ENCODE measurements at places on chromosomes 4 and X.

DNA sequence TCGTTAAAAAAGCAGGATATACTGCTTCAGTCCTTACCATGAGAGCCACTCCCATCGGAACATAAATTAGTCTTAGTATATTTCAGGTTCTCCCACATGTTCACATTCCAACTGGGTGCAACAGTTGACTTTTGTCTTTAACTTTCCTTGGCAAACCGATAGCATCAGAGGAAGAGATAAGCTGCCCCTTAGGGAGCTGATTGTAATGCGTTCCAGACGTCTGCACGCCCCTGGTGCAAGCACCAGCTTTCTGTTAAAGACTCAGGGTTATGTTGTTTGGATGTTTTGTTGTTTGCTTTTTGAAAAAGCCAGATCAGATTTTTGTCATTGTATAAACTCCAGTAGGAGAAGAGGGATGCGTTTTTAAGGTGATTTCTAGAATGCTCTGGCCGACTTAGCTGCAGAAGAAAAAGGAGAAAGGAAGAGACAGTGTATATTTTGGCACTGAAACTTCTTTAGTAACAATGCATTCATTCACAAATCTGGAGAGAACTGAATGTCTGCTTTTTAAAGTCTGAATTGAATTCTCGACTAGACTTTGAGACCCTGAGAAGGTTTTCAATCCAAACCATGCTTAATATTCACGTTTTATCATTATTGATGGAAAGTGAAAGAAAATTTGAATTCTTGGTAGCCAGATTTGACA lies 160.9 kb downstream of the CBR4 start:
- DNase-seq: no peak

DNA sequence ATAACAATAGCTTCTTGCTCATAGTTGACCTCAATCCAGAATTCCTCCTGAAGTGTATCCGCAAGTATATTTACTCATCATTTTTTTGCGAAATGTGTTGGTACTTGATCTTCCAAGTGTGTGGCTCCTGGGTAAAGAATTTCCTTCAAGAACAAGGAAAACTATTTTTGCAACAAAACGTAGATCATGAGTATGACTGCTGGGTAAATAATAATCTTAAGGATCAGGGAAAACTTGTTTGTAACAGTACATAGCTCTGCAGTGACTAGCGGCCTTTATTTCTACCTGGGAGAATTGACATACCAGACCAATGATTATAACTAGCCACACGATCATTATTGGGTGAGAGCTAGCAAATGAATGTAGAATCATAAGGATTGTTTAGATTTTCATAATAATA lies 1311.7 kb downstream of the ARAP2 start:
- DNase-seq: no peak

GRCh38 chr4:82515705-82516104 lies 46.1 kb downstream of the TMEM150C start:
- DNase-seq: peak; percentile 77

- no peak for DNase-seq
Observed at GRCh38 chrX:112197840-112198239, 115.3 kb upstream of the TRPC5 start.

DNA sequence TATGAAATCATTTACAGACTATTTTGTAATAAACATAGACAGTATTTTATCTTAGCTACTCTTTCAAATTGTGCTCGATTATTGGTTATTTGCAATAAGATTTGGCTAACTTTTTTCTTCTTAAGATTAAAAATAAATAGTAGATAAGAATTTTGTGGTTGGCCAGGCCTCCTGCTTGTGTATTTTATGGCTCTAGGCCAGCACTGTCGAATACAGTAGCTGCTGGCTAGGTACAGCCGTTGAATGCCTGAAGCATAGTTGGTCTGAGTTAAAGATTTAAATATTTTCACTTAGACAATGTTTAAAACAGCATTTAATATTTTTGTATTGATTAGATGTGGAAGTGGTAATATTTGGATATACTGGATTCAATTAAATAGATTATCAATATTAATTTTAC lies 481.0 kb downstream of the SPRY1 start:
- DNase-seq: no peak

GRCh38 chr4:101420661-101421060 lies 73.3 kb upstream of the PPP3CA start:
- DNase-seq: no peak

DNA sequence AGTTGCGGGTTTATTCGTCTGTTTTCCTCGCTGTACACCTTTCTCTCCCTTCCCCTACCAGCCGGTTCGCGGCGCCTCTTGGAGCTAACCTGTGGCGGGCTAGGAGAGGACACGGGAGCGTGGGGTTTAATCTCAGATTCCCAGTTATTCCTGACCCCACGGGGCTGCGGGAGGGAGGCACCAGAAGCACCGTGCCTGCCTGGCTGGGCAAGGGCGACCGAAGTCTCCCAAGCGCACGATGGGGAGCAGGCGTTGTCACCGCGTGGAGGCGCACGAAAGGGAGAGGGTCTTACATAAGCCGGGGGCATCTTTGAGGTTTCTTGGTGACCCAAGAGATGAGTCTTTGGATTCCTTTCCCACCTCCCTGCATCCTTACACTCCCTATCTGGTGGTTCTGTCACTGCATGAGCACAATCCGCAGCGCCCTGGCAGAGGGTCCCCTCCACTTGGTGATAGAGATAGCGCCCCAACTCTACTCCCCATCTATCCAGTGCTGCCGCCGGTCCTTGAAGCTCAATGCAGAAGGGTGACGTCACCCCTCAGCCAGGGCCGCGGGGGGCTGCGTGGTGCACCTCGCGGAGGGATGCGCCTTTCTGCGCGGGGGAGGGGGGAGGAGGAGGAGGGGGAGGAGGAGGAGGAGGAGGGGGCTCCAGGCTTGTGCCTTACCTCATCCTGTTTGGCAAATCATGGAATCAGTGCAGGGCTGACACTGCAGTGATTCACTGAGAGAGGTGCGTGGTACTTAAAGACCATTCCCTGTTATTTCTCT lies 793 bp downstream of the TSPAN7 start:
- DNase-seq: peak; percentile 39

- DNase-seq: no peak
Observed at GRCh38 chr4:98343626-98344025, 82.4 kb downstream of the RAP1GDS1 start.

DNA sequence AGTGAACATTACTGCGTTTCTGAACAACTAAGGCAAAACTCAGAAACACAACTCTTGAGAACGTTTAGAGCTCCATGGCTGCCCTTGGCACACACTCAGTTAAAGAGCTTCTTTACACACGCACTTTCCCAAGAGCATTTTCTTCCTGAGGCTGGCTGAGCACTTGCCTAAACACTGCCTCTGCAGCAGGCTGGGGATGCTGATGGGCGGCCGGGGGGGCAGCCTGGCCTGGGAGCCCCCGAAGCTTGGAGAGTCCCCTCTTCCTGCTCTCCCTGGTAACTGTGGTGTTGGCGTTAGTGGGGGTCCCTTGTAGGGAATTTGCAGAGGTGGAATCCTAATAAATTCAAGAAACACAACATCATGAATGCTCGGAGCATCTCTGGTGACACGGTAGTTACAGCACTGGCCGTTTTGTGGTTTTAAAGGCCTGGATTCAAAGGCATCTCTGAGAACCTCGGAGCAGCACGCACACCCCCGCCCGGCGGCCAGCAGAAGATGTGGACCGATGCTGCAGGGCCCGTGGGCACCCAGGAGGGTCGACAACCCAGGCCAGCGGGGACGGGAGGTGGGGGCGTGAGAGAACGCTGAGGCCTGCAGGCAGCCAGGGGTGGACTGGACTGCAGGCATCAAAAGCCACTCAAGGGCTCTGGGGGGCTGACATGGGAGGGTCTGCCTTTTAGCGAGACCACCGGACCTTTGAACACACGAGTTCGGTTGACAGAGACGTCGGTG lies 45.4 kb downstream of the FGFRL1 start:
- DNase-seq: peak; percentile 14

- no peak for DNase-seq
Observed at GRCh38 chrX:2583194-2584162, 82.7 kb upstream of the DHRSX start.

DNA sequence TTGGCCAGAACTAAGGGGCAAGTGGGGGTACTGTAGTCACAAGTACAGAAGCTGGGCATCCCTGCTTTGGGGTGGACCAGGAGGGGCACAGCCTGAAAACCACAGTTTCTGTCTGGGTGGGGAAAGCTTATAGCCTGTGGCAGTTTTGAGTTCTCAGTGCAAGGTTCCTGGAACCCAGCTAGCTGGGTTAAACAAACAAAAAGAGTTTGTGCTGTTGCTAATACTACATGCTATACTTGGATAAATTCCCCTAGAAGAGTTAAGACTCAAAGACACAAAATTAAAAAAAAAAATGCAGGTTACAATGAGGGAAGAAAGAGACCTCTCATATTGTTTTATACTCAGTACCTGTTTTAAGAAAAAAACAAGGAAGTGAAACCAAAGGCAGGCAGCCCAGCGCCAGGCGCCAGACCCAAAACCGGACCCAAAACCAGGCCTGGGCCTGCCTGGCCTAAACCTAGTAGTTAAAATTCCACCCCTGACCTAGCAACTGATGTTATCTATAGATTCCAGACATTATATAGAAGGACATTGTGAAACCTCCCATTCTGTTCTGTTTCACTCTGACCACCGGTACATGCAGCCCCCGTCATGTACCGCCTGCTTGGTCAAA lies 50.8 kb downstream of the SLC2A9 start:
- no peak for DNase-seq

DNA sequence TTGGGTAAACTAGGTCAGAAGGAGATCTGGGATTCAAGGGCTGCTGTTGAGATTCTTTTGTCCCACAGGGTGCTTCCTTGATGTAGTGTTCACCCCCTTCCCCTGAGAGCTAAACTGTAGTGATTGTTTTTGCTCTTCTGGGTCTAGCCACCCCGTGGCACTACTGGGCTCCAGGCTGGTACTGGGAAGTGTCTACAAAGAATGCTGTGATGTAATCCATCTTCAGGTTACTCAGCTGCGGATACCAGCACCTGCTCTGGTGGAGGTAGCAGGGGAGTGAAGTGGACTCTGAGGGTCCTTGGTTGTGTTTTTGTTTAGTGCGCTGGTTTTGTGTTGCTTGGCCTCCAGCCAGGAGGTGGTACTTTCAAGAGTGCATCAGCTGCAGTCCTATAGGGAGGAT lies 365.5 kb downstream of the ZNF674 start:
- DNase-seq: no peak

Data from femur (tissue), 1 donor.